ENCODE measurements at places on chromosomes 4 and X.

- no peak for DNase-seq
Measured at GRCh38 chr4:48899950-48900349, 6.6 kb downstream of the OCIAD2 start.

DNA sequence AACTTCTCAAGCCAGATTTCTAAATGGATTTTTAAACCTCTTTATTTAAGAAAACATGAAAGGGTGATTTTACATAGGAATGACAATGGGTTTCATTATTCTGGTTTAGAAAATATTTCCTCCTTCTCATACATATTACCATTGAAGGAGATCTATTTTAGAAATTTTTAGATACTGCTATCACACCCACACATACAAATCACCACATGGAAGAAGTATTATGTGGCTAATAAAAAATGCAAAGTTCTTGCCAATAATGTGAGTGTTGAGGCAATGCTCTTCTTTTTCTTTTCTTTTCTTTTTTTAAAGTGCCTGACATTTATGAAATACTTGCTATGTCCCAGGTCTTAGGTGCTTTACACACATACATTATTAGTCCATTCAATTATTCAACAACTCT lies 6.8 kb downstream of the STAP1 start:
- DNase-seq, result no peak

DNA sequence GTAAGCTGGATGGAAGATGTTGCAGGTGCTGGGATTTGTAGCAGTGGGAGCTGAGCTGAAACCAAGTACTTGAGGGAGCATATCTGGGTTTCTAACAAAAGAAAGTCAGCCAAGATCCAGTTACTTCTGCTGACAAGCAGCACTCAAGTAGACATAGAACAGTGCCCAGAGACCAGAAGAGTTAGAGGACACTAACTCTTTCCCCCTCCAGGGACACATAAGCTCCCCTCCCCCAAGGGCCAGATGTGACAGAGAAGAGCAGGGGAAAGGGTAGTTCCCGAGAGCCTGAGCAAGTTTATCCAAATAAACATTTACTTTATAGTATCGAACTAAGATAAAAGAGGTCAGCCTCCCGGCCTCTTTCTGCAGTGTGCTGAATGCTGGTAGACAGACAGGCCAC lies 12.2 kb downstream of the TRPC3 start:
- no peak for DNase-seq

GRCh38 chr4:122884499-122884898 lies 37.9 kb downstream of the NUDT6 start:
- DNase-seq, result no peak

DNA sequence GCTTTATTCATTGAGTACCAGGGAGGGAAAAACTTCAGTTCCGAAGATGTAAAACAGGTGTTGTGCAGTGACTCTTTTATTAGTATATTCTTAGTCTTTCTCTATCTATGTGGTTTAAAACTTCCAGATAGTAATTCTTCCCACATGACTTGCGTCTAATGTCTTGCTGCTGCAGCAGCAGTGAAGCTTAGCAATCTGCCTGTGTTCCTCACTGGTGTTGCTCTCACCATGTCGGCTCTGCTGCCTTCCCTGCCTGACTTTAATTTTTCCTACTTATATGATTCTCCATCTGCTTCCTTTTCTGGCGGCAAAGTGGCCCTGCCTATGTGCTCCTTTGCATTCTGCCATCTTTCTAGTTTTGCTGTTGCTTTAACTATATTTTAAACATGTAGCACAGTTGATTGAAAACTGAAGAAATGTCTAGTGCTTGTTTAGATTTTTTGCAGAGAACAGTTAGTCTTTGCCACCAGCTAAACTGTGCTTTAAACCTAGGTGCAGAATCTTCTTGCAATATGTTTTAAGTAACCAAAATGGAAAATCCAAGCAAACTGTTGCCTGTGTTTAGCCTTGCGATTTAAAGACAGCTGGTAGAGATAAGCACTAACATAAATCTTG lies 1934.2 kb upstream of the IGFBP7 start:
- DNase-seq, result no peak

DNA sequence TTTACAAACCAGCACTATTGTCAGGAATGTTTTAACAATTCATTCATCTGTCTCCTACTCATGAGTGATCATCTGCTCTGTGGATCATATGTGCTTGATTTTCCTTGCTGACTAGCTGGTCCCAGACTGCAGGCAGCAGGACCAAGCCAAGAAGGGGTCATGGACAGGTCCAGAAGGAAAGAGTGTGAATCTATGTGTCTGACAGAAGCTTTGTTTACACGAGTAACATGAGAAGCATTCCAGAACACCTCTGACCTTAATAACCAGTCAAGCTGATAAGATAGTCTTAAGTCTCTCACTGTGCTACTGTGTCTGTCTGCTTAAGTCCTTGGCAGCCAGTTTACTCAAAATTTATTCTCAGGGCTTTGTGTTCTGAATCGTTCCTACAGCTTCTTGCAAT lies 39.0 kb downstream of the GUCY1A1 start:
- DNase-seq, result no peak

DNA sequence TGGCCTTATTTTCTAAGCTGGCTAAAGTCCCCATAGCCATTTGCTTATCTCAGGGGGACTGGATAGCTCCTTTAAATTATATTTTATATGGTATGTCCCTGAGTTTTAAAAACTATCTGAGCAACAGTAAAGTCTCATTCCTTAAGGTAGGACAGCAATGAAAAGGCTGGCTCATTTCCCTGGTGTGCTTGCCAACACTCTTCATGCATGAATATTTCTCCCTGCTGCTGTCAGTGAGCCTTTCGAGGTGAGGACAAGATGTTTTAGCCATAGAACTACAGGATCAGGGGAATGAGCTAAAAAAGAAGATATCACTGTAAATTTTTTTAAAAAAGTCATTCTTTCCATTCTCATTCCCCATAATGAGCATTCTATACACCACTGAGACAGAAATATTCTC lies 427.3 kb upstream of the FAM241A start:
- DNase-seq, result no peak

GRCh38 chr4:45621971-45622370 lies 501.9 kb downstream of the GABRG1 start:
- no peak for DNase-seq

GRCh38 chrX:87727620-87728019 lies 210.0 kb downstream of the KLHL4 start:
- DNase-seq, result no peak

DNA sequence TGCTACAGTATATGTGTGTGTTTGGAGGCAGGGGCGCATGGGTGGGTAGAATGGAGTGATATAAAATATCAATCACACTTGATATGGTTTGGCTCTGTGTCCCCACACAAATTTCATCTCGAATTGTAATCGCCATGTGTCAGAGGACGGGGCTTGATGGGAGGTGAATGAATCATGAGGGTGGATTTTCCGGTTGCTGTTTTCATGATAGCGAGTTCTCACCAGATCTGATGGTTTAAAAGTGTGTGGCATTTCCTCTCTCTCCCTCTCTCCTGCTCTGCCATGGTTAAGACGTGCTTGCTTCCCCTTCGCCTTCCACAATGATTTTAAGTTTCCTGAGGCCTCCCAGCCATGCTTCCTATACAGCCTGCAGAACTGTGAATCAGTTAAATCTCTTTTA lies 14.8 kb downstream of the SOWAHB start:
- no peak for DNase-seq

DNA sequence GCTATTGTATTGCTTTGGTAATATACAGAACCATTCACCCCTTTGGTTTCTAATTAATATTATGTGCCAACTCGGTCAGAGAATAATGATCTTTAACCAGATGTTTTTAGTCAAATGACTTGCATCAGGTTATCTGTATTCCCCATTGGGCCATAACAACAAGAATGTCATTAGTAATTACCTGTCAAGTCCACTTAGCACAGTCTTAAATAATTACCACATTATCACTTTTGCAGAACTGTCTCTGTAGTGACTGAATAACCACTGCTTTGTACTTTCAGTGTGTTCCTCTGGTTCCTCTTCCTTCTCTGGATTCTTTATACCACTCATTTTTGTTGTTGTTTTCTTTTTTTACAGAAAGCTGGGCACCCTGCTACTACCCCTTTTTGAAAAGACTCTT lies 257.7 kb upstream of the SPOCK3 start:
- DNase-seq, result no peak

Measured in activated CD4-positive, alpha-beta T cell treated with anti-CD3 and anti-CD28 coated beads, Interleukin-2, amount 10 ng/mL, durations not matched to agents 7 days and 5 days (primary cell).